ENCODE measurements at places on chromosomes 5 and 9.

DNA sequence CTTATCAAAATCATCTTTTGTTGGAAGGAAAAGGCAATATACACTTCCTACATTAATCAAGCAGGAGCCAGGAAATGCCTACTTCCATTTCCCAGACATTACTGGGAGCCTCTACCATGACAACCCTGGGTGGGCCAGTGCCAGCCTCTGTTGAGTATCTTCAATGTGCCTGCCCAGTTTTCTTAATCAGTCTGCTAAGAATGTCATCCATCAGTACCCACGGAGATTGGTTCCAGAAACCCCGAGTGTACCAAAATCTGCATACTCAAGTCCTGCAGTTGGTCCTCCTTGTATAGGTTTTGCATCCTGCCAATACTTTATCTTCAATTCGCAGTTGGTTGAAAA lies 82.4 kb downstream of the MARCHF3 start:
- DNase-seq = no peak

- no peak for DNase-seq
These were observed 12.7 kb downstream of the KCTD16 start for GRCh38 chr5:144183254-144183889.

DNA sequence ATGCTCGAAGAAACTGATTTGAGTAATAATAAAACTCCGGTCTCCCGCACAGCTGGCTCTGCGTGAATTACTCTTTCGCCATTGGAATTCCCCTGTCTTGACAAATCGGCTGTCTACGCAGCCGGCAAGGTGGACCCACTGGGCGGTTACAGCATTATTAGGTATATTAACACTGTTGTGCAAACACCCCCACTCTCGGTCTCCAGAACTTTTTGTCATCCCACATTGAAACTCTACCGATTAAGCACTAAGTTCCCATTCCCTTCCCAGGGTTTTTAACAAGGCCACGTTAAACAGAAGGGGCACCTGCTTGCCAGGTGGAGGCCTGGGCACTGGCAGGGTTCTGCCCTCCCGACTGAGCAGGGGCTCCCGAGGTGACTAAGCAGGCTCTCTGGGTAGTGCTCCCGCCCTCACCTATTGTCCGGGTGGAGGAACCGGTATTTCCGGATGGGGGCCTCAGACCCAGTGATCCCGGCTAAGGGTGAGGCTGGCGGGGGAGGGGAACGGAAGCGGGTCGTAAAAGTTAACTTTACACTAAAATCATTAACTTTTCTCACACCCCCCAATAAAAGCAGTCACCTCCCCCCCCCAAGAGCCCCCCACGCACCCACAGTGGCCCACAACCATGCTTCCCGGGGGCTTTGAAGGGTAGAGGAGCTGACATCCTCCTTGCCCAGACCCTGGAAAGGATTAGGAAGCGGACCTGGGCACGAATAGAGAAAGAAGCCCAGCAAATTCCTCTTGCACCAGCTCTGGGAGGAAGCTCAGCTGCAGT lies 53.5 kb upstream of the TJP2 start:
- DNase-seq = no peak

GRCh38 chr9:87062746-87063145 lies 115.4 kb upstream of the GAS1 start:
- DNase-seq = no peak

- DNase-seq = no peak
These were observed 10.5 kb downstream of the NR2F1-AS1 start for GRCh38 chr5:93570294-93571113.

DNA sequence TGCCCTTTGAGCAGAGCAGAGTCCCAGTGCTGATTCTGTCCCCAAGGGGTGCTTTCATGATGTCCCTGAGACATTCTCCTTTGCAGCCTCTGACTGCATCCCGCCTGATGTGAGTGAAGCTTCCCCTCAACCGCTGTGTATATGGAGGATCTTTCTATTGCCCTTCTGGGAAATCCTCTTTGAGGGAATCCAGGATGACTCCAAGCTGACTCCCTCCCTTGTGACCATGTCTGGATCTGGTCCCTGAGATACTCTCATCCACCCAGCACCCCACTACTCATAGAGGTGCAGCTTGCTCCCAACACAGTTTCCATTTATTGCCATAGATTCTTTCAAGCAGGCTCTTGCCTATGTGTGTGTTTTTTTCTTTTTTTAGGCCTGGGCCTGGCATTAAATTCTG lies 216.5 kb downstream of the SEC61B start:
- no peak for DNase-seq

GRCh38 chr9:98552331-98552730 lies 156.4 kb downstream of the GABBR2 start:
- DNase-seq = no peak

- no peak for DNase-seq
These were observed 144.8 kb downstream of the ST8SIA4 start for GRCh38 chr5:100758306-100758705.

DNA sequence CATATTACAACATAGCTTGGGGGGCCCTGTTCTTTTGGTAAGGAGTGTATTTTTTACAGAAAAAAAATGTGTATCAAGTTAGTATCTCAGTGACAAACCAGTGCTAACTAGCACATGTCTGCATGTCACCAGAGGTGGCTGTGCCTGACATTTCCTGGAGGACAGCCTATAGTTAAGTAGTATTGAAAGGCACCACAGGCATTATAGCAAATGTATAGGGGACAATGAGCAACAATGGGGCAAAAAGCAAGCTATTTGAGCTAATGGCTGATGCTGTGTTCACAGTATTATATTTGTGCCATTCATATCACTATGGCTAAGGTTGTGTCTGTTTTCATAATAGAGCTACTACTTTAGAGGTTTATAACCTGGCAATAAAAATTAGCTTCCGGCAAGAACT lies 1644.0 kb downstream of the MAT2B start:
- DNase-seq = no peak

DNA sequence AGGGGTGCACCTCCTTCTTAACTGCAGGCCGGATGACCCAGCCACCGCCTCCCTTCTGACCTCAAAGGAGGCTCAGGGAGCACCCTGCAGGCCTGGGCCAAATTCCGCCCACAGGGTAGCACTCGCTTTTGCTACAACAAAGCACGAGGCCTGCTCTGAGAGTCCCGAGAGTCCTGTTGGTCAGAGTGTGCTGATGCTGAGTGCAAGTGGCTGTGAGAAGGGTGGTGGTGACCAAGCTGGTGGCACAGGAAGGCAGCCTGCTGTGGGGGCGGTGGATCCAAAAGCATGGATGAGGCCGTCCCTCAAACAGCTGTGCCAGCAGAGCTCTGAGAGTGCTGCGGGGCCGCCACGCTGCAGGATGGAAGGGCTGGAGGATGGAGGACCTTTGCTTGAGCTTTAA lies 101.8 kb downstream of the AK8 start:
- DNase-seq = no peak

DNA sequence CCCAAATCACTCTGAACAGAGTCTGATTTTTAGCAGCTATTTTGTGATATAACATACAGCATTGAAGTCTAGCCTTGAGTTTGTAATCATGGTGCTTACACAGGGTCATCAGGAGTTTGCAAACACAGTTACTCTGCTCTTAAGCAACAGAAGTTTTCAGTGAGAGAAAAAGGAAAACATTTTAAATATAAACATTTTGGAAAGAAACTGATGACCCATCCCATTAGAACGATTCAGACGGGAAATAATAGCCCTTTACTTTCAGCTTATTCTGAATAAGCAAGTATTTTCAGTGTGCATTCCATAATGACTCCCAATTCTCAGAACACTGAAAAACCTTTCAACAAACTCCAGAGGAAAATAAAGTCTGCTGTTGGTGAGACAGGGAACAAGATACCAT lies 46.7 kb upstream of the TMC1 start:
- no peak for DNase-seq
